ENCODE measurements at places on chromosomes 6 and 20.

- no peak for DNase-seq
Observed at GRCh38 chr6:110181131-110182030, 1.2 kb downstream of the CDC40 start.

DNA sequence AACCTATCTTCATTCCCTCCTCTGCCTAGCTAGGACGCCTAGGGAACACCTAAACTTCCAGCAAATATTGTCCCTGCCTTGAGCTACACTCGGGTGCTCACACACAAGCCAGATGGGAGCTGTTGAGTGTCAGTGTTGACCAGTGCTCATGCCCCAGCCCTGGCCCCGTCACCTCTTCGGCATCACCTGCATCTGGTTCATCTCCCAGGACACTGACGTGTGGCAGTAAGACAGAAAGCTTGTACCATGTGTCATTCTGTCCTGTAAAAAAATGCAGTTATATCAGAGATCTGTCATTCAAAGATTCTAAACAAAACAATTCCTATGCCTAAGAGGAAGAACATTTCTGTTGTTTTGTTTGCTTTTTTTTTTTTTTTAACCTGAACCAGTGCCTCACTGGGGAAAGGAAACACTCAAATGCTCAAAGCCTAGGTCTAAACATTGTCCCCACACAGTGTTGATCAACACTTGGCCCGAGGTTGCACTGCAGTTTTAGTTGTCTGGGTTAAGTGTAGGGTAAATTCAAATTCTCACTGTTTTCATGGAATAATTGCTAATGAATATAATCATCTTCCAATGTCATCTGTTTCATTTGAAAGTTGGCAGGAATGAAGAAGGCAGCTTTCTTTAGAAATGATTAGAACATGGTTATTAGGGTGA lies 102.7 kb upstream of the SASH1 start:
- no peak for DNase-seq

GRCh38 chr6:98812220-98812619 lies 22.2 kb upstream of the POU3F2 start:
- no peak for DNase-seq

- DNase-seq = no peak
Observed at GRCh38 chr20:57897156-57897874, 187.5 kb upstream of the PMEPA1 start.

- peak; percentile 33 for DNase-seq
Observed at GRCh38 chr6:4059115-4059777, 19.7 kb downstream of the FAM217A start.

GRCh38 chr6:15621203-15622044 lies 41.4 kb downstream of the DTNBP1 start:
- DNase-seq = no peak

- no peak for DNase-seq
Observed at GRCh38 chr20:6277661-6278240, 154.9 kb upstream of the FERMT1 start.

- no peak for DNase-seq
Observed at GRCh38 chr20:51122931-51123658, 100.2 kb upstream of the KCNG1 start.

- DNase-seq = no peak
Observed at GRCh38 chr6:169648617-169649016, 53.2 kb downstream of the WDR27 start.

DNA sequence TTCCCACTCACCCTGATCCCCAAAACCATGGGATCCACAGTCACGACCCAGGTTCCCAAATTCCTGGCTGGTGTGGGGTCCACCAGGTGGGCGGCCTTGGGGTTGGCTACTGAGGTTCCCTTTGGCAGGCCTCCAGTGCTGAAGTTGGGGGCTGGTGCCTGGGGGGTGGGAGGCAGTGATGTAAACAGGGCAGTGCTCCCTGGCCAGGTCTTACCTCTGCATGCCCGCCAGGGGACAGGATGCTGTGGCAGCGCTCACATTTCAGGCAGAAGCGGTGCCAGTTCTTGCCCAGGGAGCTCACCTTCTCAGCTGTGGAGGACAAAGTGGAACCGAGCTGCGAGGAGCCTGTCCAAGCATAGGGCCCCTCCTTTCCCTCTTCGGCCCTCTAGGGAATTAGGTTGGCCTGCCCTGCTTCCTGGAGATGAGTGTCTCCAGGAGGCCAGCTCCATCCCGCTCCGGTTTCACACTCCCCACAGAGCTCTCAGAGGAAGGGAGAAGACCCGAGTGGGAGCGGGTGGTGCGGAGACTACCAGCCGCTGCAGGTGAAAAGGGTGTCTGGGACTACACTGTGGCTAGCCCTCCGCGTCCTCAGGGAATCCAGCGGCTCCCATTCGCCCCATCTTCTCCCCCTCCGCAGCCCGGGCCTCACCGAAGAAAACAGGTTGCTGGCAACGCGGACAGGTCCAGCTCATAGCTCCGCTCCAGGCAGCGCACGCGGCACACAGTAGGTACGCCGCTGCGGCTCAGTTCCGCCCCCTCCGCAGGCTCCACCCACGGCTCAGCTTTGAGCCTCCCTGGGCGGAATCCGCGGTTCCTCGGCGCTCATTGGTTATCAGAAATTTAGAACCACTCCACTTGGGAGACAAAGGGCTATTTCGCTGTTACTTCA lies at the start of gene CRIP3:
TSS of gene CRIP3 (minus strand) at position 726 of the 889 bp plus-strand sequence. CDS start at position 692, 34 bp downstream.
- DNase-seq = peak; percentile 28

- DNase-seq = no peak
Observed at GRCh38 chr20:59831916-59832270, 101.5 kb downstream of the SYCP2 start.

GRCh38 chr6:162942866-162943265 lies 215.1 kb downstream of the PACRG start:
- DNase-seq = no peak

DNA sequence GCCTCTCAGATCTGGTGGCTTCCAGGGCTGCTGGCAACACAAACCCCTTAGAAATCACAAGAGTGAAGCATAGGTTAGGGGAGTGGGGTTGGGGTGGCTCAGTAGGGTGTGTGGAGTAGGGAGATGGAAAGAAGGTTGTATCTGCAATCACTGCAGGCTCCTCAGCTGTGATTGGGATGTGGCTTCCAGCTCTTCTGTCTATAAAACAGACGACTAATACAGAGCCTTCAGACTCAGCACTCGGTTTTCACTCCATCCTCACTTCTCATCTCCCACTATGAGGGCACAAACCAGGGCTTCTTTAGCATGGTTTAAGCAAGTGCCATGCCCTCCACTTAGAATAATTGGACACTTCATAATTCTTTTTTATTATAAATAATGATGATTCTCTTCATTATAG lies 46.4 kb upstream of the CAP2 start:
- DNase-seq = no peak

DNA sequence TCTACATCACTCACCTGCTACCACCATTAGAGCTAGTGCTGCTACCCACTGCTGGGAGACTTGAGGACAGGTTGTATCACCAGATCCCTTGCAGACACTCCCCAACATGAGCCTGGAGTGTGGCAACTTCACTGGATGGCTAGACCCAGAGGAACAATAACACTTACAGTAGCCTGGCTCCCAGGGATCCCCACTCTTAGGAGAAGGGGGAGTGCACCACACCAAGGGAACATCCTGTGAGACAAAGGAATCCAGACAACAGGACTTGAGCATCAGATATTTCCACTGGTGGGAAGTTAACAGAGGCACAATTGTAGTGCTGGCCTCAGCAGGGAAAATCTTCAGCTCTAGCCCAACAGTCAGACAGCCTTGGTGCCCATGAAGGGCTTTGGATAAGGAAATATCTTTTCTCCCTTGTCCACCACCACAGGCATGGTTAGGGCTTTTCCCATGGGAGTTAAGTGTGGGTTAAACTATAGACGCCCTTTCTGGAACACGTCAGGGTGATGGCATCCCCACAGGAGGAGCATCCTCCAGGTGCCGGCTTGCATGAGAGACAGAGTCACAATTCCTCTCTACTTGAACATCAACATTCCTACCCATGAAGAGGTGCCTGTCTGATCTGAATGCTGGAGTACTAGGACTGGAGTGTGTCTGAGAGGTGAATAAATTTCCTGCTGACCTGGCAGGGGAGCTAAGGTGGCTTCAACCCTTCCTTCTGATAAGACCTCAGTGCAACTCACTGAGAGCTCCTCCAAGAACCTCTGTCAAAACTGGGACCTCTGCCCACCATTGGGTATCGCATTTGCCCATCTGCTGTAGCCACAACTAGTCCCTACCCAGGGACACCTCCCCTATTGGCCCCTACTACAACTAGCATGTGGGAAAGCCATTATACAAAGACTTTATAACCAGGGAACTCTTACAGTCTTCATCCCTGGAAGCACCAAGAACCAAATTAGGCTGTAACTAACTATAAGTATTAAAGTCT lies 55.4 kb upstream of the SIRPG start:
- DNase-seq = no peak

DNA sequence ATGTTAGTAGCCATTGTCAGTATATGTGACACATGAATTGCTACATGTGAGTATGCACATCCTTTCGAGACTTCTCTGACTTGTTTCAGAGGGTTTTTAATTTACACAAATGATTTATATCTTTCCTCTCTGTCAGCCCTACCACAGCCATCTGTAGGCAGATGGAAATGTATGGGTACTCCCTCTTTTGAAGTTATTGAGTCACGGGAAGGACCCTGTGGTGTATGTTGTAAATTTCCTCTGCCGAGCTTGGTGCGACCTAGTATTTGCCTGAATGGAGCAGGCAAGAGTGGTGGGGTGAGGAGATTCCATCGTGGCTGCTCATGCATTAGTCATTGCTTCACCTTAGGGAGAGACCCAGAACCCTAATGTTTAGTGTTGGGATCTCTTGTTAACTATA lies 171.9 kb downstream of the JARID2 start:
- peak; percentile 23 for DNase-seq

GRCh38 chr6:46135176-46135575 lies 5.4 kb downstream of the ENPP4 start:
- DNase-seq = no peak

DNA sequence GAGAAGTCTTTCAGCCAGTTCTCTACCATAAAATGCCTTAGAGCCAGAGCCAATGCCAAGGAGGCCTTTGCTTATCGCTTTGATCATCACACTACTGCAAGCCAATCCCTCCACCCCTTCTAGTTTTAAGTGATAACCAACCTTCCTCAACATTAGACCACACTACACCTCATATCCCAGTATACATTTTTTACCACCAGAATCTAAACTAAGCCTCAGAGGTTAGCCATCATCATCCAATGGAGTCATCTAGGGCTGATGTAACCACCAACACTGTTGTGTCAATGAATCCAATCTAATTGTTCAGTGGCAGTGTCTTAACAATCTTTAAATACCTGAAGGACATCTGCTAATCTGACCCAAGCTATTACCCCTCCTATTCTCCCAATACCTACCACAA lies 6.4 kb downstream of the ZUP1 start:
- no peak for DNase-seq

- peak; percentile 96 for DNase-seq
Observed at GRCh38 chr6:85642774-85643536, at the start of gene SYNCRIP. SYNCRIP (minus strand) TSS chr6:85642886; CDS start chr6:85641439, 1,447 bp downstream.

DNA sequence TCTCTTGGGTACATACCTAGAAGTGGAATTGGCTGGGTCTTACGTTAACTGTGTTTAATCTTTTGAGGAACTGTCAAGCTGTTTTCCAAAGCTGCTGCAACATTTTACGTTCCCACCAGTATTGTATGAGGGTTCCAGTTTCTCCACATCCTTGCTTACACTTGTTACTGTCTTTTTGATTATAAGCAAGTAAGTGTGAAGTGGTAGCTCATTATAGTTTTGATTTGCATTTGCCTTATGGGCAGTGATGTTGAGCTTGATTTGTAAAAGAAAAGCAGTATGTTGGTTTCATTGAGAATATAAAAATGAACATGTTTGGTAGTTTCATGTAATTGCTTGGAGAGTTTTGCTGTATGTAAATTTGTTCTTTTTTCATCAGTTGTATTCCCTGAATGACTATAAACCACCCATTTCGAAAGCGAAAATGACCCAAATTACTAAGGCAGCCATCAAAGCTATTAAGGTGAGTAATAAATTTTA lies 40.4 kb downstream of the SCAF8 start:
- no peak for DNase-seq

- DNase-seq = no peak
Observed at GRCh38 chr6:41040101-41040939, 1.3 kb upstream of the UNC5CL start.

- DNase-seq = no peak
Observed at GRCh38 chr6:169529931-169530751, 171.7 kb downstream of the WDR27 start.

GRCh38 chr6:7628479-7628878 lies 38.5 kb downstream of the SNRNP48 start:
- no peak for DNase-seq

- DNase-seq = no peak
Observed at GRCh38 chr6:9403736-9404135, 968.4 kb upstream of the SLC35B3 start.

GRCh38 chr6:106799031-106799894 lies 169.9 kb downstream of the QRSL1 start:
- DNase-seq = no peak

DNA sequence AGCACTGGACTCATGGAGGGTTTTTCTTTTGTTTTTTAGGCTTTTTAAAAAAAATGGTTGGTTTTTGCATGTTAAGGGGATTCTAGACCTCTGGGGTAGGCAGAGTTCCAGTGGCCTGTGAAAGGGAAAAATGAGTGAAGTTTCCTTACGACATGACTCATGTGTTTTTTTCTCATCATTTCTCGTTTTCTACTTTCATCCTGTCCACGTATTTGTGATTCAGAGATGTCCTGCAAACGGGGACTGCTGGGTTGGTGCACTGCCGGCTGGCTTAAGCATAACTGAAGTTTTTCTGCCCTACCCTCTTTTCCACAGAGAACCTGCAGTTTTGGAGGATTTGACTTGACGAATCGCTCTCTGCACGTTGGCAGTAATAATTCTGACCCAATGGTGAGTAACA lies 182.3 kb downstream of the SASH1 start:
- no peak for DNase-seq

DNA sequence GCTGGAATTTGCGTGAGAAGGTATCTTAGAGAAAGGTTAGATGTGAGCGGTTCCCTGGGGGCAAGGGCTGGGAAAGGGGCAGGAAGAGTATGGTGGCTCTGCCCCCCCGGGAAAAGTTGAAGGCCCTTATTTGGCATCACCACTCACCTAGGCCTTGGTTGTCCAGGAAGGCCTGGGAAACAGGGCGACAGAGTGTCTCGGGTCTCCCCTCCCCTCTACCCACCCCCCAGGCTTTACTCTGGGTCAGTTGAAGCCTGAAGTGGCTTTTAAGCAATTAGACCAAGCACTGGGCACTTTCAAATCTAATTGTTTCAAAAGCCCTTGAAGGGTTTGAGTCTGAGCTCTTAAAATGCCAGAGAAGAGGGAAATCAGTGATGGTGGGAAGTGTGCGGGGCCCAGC lies 30.2 kb upstream of the FOXP4 start:
- no peak for DNase-seq

- no peak for DNase-seq
Observed at GRCh38 chr6:14142511-14143223, 25.1 kb downstream of the CD83 start.

- no peak for DNase-seq
Observed at GRCh38 chr20:38863024-38863851, 57.7 kb downstream of the PPP1R16B start.

DNA sequence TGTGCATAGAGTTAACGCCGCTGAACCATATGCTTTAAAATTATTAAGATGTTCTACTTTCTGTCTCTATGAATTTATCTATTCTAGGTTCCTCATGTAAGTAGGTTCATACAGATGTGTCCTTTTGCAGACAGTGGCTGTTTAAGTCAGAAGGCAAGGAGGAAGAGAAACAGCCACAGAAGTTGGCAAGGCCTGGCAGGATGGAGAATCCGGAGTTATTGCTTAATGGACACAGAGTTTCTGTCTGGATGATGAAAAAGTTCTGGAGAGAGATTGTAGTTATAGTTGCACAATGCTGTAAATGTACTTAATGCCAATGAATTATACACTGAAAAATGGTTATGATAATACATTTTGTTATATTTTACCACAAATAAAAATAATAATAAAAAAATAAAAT lies 283.6 kb upstream of the CNR1 start:
- DNase-seq = no peak
